ENCODE measurements at places on chromosomes 12 and 14.

- peak; percentile 80 for DNase-seq
Measured at GRCh38 chr12:89051065-89051677, 301.1 kb downstream of the DUSP6 start.

GRCh38 chr12:72839696-72840095, 567.5 kb downstream of the TRHDE start:
- DNase-seq = no peak

DNA sequence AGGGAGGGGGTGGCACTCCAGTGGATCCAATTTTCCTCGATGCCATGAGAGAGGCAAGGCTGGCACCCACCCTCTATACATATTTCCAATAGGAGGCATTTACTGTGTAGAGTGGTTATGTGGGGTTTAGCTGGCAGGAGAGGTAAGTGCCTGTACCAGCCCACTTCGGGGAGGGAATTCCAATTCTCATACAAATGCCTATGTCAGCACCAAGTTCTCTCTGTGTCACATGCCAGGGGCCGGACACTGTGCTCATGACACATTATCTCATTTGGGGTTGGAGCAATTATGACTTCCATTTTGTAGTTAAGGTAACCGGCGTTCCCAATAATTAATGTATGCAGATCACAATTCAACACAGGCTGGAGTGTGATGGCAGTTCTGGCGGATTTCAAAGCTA, 284.3 kb downstream of the KSR2 start:
- no peak for DNase-seq

GRCh38 chr12:107317751-107318555, 224.6 kb upstream of the CRY1 start:
- no peak for DNase-seq

- DNase-seq = no peak
Measured at GRCh38 chr14:79639613-79640012, 571.7 kb downstream of the DIO2 start.

DNA sequence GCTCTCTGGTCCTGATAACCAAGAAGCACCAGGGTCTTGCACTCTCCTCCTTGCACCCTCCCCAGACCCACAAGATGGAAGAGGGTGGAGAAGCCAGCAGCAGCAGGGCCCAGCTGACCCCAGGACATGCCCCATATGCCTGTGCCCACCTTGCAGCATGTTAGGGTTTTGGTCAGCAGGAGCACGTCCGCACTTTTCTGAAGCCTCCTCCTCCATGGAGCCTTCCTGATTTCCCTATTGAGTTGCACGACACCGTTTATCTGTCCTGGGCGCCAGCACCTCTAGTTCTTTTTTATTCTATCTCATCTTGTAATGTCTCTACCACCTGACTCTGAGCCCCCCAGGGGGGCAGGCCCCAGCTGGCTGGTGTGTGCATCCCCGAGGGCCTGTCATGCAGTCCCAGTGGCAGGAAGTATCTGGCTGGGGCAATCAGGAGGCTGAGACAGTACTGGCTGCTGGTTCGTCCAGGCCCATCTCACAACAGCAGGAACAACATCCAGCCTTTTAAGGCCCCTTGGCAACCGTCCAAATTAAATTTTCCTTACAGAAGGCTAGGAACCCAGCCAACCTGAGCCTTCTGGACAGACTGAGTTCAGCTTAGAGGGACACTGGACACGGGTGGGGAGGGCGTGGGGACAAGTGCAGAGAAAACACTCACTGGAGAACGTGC, 39.6 kb downstream of the CCDC85C start:
- peak; percentile 58 for DNase-seq

- DNase-seq = no peak
Measured at GRCh38 chr14:61494018-61494417, 172.6 kb downstream of the PRKCH start.

DNA sequence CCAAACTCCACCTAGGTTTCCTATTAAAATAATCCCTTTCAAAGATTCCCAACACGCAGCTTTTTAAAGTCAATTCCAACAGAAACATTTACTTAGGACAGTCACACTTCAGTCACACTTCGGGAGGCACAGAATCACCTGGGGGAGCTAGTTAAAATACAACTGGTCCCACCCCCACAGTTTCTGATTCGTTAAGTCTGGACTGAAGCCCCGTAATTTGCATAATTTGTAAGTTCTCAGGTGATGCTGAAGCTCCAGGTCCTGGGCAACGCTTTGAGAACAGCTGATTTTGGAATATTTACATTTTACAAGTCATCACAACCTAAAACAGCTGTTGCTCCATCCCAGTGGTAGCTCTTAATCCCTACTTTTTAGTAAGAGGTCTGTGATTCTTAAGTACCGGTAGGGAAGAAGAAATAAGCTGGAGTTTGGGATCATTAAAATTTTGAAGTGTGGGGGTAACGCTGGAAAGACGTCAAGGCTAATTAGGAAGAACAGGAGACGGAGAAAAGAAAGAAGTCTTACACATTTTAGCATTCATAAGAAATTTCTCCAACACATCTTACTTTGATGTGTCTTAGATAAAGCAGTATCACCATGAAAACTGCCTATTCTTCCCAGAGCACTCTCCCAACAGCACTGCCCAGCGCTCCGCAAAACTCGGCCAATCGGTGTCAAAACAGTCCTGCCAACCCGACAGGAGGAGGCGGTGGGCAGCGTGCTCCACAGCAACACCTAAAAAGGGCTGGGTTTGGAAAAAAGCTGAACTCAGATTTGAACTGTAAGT, 1.1 kb downstream of the IPO8 start:
- no peak for DNase-seq

DNA sequence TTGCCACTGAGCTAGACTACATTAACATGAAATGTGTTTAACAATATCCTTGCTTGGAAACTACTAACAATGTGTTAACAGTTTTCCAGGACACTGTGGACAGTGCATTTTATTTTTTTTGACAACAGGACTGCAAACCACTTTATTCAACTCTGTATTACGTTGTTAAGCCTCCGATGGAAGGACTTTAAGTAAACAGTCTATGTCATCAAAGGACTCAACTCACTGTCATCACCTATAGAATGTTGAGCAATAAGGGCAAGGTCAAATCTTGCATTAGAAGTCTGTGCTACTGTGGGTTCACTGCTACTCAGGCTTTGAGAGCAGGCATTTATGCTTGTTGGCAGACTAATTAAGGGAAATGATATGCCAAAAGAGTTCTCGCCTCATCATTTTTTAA, 483.7 kb downstream of the FLRT2 start:
- no peak for DNase-seq

DNA sequence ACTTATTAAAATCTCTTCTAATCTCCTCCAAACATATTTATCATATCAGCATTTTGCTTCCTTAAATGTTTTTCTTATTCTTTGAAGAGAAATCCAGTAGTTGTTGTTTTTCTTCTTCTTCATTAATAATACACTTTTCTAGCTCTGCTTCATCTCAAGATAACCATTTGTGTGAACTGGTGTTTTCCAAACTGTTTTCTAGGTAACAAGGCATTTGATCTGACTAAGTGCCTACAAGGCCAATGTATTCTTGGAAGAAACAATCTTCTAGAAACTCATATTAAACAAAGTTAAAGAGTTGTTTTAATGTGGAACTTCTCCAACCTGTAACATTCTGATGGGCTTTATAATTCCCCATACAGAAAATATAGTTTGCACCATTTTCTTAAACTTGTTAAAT, 30.8 kb upstream of the IFNG start:
- no peak for DNase-seq

Measured in glomerular endothelial cell (primary cell).